ENCODE measurements at places on chromosomes 4 and X. TPM values are rescaled to one million over a fixed set of nuclear protein-coding genes. Genes with fewer than 3 reads are reported as not detected.

The SPATA18 gene
- not detected for total RNA-seq

The VGLL1 gene
- not detected for total RNA-seq

The PNPLA4 gene
- total RNA-seq: 2.2 TPM

The RHOXF2 gene
- total RNA-seq: not detected

The CNKSR2 gene
- total RNA-seq: 7.5 TPM

The RADX gene
- not detected for total RNA-seq

- no peak for DNase-seq
Observed at GRCh38 chr4:120509222-120509621, 413.3 kb downstream of the PRDM5 start.

DNA sequence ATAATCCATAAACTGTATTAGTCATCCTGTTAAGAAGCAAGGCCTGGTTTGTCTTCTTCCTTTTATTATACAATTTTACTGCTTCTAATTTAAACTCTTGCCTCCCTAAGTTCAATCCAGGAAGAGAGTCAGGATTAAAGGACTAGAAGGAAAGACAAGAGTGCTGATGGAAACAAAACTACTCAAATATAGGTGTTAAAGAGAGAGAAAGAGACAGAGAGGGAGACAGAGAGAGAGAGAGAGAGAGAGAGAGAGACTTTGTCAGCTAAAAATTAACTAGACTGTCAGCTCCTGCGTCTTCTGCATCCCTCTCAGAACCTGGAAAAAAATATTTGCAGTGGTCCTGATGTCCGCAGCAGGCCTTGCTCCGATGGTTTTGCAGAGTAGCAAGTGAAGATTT, 13.5 kb upstream of the FGG start:
- no peak for DNase-seq

GRCh38 chrX:21153503-21153902, 220.7 kb upstream of the CNKSR2 start:
- DNase-seq: no peak

- no peak for DNase-seq
Observed at GRCh38 chrX:96386325-96386724, 298.3 kb upstream of the DIAPH2 start.

- peak; percentile 23 for DNase-seq
Observed at GRCh38 chr4:38461342-38461741, 202.7 kb upstream of the KLF3 start.

- no peak for DNase-seq
Observed at GRCh38 chr4:123822353-123822752, 425.8 kb downstream of the SPRY1 start.

DNA sequence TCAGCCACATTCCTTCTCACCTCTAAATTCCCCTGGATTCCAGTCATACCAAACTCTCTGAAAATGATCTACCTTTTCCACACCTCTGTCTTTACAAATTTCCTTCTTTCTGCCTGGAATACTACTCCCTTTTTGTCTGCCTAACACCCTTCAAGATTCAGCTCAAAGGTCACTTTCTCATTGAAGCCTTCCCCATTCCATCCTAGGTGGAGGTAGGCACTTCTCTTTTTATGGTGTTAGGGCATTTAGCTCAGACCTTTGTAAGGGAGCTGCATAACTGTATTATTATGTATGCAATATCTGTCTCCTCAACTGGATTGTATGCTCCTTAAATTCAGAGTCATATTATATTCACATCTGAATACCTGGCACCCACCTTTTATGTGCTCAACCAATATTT, 137.7 kb downstream of the RCHY1 start:
- no peak for DNase-seq

GRCh38 chr4:122617597-122618593, 3.0 kb downstream of the IL21 start:
- DNase-seq: no peak

- DNase-seq: no peak
Observed at GRCh38 chrX:18558799-18559198, 113.1 kb downstream of the RS1 start.

GRCh38 chr4:143254491-143255226, 69.9 kb downstream of the USP38 start:
- no peak for DNase-seq

DNA sequence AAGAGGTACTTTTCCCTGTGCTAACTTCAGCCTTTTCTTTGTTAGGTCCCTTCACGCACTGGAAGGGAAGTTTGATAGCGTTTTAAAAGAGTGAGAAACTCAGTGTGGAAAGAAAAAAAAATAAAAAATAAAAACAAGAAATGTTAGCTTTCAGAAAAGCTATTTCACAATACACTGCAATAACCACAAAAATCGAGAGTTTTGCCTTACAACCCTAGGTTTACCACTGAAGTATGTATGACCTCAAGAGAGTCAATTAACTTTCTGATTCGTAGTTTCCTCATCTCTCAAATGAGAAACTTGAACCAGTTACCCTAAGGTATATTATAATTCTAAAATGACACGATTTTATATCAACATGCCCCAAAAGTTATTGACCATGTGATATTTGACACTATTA, 93.9 kb upstream of the JADE1 start:
- no peak for DNase-seq

DNA sequence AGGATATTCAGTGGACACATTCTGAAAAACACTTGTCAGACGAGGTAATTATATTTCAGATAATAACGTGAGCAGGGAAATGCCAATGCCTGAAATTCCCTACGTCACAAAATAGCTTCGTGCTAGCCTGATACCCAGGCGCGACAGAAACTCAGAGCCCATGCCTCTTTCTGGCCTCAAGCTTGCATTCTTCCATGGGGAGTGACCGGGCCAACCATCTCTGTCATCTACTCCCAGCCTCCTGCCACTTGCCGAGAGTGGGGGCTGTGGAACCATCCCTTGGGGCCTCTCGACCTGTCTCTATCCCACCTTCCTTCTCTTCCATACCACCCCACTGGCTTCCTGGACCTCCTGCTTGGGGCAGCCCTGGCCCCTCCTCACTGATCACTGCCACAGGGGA, 34.5 kb upstream of the CDKN2AIP start:
- no peak for DNase-seq

GRCh38 chr4:26723216-26723615, 137.4 kb upstream of the STIM2 start:
- DNase-seq: no peak

- no peak for DNase-seq
Observed at GRCh38 chr4:85500110-85500867, 25.3 kb downstream of the ARHGAP24 start.

GRCh38 chrX:105870445-105870844, 48.1 kb downstream of the NRK start:
- no peak for DNase-seq

GRCh38 chr4:11843927-11844326, 415.2 kb upstream of the HS3ST1 start:
- DNase-seq: no peak

GRCh38 chrX:52504551-52504950, 8.9 kb downstream of the XAGE1A start:
- no peak for DNase-seq

DNA sequence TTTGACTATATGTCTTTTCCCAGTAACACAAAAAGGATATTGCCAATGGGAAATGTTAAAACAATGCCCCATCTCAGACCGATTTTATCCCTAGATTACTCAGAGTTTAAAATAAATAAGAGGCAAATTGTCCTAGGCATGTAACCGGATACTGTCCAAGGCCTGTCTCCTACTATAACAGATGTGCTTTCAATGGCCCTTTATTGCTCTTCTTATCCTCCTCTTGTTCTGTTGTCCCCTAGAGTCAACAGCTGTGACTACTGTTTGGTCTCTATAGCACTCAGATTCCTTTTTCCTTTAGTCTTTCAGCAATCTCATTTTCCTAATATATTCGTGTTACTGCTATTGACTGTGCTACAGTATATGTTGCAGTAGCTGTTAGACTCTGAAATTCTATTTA, 66.8 kb upstream of the PLS3 start:
- no peak for DNase-seq

- no peak for DNase-seq
Observed at GRCh38 chrX:32966821-32967355, 244.5 kb downstream of the DMD start.
